ENCODE measurements at places on chromosomes 6 and 20.

DNA sequence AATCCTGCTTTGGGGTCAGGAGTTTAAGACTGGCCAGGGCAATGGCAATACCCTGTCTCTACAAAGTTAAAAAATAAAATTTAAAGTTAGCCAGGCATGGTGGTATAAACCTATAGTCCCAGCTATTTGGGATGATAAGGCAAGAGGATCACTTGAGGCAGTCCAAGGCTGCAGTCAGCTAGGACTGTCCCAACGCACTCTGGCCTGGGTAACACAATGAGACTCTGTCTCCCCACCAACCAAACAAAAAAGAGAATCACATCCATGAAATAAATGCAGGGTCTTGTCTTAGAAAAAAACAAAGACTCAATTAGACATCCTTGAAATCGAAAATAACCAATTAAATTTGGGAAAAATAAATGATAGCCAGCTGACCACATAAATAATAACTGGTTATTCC, 88.9 kb downstream of the PHIP start:
- no peak for DNase-seq

DNA sequence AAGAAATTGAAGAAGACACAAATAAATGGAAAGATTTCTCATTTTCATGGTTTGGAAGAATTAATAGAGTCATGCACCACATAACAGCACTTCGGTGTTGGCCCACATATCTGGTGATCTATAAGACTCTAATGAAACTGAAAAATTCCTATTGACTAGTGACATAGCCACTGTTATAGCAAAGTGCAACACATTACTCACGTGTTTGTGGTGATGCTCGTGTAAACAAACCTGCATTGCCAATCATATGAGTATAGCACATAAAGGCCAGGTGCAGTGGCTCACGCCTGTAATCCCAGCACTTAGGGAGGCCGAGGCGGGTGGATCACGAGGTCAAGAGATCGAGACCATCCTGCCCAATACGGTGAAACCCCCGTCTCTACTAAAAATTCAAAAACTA, 84.4 kb upstream of the STMND1 start:
- DNase-seq = no peak

DNA sequence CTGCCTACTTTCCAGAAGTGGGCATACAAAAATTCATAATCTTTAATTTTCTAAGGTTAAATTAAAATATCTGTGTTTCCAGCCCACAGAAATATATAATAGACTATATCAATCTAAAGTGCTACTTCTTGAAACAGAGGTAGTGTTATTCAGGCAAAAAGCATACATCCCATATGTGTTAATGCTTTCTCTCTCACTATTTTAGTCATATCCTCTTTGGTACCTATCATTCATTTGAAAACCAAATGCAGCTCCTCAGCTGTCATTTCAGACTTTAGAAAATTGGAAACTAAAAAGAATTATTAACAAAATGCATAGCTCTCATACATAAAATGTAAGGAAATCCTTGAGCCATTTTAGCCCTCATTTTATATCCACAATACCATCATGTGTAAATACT, 925 bp downstream of the FHL5 start:
- no peak for DNase-seq

DNA sequence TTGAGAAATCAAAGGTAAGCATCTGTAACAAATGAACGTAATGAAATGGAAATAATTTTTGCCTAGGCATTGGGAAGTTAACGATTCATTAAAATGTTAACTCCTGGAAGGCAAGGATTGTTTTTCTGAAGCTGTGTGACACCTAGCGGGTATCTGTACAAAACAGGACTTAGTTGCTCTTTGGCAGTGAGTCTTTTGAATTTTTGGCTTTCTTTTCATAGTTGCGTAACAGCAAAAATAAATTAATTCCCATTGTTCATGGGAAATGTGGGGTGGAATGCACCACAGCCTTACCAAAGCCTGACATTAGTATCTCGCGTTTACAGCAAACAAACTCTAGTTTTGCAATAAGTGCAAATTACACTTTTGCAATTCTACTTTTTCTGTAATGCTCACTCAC, 92.7 kb upstream of the DTNBP1 start:
- DNase-seq = no peak

- DNase-seq = no peak
Observed at GRCh38 chr6:137486416-137486815, 7.8 kb downstream of the OLIG3 start.

- no peak for DNase-seq
Observed at GRCh38 chr6:152316024-152316423, 321.1 kb downstream of the SYNE1 start.

- no peak for DNase-seq
Observed at GRCh38 chr20:57426271-57426689, 35.1 kb downstream of the RBM38 start.

GRCh38 chr6:2433266-2433665, 187.9 kb upstream of the GMDS start:
- no peak for DNase-seq

DNA sequence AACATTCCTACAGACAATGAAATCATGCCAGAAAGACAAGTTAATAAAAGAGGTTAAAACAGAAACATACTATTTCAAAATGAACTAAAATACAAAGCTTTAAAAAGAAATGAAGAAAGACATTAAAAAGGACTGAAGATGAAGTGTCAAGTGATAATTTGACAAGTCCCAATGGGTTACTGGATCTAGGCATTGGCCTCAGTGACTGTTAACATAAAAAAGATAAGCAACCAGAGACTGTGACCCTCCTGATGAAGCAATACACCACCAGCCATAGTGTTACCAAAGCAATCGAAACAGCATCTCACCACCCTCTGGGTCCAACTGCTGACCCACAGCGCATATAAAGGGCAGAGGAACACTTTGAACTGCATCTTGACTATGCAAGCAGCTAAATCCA, 130.3 kb downstream of the FIG4 start:
- no peak for DNase-seq

- DNase-seq = no peak
Observed at GRCh38 chr6:123580331-123580730, 56.4 kb downstream of the TRDN start.

GRCh38 chr6:150207931-150208570, 65.2 kb downstream of the PPP1R14C start:
- DNase-seq = no peak

GRCh38 chr20:8388141-8388540, 256.1 kb downstream of the PLCB1 start:
- no peak for DNase-seq

DNA sequence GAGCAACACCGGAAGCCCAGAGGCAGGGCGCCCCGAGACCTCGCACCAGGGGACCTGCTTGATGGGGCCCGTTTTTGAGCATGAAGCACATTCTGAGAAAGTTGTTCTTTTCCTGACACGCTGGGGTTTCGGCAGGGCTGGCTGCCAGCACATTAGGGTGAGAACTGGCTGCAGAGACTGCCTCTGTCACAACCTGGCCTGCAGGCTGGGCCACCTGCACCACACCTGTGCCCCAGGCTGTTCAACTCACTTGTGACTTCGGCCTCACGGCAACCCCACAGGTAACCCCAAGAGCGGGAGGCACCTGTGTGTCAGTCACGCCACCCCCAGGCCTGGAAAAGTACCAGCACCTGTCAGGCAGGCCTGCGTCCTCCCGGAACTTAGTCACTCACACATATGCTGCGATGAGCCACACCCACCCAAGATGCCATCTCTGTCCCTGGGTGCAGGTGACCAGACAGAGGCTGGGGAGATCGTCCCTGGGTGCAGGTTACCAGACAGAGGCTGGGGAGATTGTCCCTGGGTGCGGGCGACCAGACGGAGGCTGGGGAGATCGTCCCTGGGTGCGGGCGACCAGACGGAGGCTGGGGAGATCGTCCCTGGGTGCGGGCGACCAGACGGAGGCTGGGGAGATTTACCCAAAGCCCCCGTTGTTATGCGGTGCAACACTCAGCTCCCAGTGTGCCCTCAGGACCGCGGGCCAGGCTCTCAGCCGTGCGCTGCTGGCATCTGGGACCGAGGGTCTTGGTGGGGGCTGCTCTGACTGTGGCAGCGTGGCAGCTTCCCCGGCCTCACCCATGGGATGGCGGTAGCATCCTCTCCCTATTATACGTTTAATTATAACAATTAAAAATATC, 82.5 kb upstream of the BHLHE23 start:
- no peak for DNase-seq

DNA sequence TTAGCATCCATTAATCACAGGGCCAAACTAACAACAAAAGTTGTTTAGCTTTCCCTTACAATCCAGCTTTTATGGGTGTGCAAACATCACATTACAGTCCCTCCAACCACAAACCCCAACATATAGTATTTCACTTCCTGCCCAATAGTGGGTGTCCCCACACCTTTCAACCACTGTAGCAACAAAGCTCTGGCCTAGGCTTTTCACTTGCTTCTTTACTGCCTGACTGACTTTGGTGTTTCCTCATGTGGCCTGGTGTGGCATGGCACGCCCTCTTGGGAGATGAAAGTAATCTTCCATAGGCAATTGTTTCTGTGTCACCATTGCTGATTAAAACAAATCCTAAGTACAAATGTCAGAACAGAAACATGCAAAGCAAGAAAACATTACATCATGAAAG, 46.3 kb downstream of the MCM8 start:
- DNase-seq = no peak

GRCh38 chr20:63915471-63915870, 20.5 kb downstream of the DNAJC5 start:
- DNase-seq = no peak

GRCh38 chr6:21678990-21679389, 85.4 kb downstream of the SOX4 start:
- DNase-seq = no peak

DNA sequence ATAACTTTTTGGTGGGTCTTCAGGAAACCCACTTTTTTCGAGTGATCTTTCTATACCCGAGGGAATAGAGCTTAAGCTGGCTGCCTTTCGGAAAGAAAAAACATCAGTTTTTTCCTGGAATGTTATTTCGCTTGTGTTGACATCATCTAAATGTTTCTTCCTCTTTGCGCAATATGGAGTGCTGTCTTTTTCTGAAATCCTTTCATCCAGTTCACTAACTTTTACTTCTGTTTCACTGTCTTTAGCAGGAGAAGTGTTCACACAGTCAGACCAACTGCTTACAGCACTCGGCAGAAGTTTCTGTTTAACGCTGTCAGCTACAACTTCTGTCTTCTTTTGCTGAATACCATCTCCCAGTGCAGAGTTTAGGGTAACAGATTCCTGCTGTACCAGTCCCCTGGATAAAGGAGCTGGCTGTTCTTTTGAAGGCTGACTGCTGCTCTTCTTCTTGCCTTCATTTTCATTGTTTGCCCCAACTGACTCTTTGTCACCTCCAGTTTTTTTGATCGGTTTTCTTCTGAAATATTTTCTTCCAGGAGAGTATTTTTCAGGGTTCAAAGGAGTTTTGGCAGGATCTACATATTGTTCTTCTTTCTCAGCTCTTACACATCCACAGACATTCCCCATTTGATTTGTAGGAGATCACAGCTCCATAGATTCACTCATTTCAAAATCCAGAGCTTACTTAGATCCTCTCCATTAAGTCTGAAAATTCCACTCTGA, 50.0 kb upstream of the DST start:
- DNase-seq = no peak

- DNase-seq = no peak
Observed at GRCh38 chr6:150924808-150925589, 59.5 kb downstream of the MTHFD1L start.

GRCh38 chr20:32597714-32598113, 12.6 kb upstream of the NOL4L start:
- DNase-seq = no peak

DNA sequence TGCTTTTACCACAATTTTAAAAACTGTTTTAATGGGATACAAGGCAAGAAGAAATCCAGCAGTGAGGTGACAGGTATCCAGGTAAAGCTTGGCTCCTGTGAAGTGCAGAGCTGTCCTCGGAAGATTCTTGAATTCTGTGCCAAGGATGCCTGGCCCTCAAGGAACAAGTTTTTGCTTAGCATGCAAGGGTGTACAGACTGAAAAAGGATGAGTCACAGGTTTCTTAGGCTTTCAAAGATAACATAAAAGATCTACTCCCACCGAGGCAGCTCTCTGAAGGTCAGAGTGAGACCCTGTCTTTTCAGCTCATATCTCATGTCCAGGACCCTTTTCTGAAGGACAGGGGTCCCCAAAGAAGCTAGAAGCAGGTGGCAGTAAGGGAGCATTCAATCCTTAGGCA, 83.3 kb downstream of the CHD6 start:
- no peak for DNase-seq

GRCh38 chr6:170131351-170131750, 159.5 kb downstream of the DLL1 start:
- no peak for DNase-seq

DNA sequence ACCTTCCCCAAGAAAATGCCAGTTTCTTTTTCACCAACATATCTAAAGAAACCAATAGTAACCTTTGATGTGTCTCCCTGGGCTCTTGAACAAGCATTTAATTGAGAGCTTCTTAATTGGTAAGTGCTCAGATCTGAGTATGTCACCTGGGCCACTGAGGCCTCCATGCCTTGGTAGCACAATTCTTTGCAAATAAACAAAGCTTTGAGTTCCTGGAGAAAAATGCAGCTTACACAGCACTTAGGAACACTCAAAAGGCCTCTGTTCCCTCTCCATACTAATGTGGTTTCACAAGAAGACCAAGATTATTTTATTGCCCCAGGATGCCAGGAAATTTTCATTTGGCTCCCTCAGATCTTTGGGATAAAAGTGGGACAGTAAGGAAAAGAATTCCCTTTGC, 217.6 kb upstream of the CEP162 start:
- no peak for DNase-seq

All from cerebellar nuclear complex (tissue), 1 donor.